ENCODE measurements at places on chromosomes 2 and 18.

- no peak for DNase-seq
Observed at GRCh38 chr2:47223980-47224379, 68.9 kb upstream of the STPG4 start.

DNA sequence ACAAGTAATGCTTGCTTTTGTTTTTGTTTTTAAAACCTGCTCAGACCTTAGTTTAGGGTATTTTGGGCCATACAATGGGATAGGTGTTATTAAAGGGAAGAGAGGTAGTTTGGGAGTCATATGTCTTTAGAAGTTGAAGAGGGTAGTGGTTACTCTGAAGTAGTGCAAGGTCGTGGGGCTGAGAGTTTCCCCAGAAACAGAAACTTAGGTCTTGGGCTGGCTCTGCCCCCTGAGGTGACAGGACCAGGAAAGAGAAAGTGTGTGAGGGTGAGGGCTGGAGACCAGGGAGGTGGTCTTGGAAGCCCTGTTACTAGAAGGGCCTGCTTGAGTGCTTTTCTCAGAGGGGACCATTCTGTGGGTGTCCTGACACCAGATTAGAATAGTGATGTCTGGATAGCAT is 500.5 kb upstream of the SPHKAP start:
- no peak for DNase-seq

DNA sequence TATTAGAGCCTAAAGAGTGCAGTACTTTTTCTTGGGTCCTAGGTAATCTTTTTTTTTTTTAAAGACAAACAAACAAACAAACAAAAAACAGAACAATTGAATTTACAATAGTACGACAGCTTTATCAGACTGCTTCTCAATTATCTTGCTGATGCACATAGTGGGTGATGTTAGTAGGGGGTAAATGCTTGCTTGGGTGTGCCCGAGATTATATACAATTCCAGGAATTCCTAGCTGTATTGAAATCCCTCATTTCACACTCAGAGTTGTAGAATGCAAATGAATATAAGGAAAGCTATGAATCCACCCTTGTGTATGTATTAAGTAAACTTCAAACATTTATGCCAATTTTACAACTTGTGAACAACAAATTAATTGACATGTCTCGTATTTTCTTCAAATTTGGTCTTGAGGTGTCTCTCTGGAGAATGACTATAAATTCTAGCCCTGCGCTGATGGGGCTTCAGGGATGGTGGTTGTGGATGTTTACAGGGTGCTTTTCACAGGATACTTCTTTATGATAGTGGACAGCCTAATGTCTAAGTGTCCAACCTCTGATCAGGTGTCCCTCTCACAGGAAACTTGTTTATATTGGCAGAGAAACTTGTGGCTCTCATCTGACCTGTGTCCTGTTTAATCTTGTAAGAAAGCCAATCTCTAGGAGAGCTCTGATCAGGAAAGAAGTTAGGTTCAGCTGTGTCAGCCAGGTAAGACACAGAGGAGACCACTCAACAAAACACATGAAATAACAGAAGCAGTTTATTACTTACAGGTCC is 61.9 kb upstream of the SLC39A10 start:
- DNase-seq, result no peak

- no peak for DNase-seq
Observed at GRCh38 chr2:158693476-158693875, 101.6 kb upstream of the DAPL1 start.

DNA sequence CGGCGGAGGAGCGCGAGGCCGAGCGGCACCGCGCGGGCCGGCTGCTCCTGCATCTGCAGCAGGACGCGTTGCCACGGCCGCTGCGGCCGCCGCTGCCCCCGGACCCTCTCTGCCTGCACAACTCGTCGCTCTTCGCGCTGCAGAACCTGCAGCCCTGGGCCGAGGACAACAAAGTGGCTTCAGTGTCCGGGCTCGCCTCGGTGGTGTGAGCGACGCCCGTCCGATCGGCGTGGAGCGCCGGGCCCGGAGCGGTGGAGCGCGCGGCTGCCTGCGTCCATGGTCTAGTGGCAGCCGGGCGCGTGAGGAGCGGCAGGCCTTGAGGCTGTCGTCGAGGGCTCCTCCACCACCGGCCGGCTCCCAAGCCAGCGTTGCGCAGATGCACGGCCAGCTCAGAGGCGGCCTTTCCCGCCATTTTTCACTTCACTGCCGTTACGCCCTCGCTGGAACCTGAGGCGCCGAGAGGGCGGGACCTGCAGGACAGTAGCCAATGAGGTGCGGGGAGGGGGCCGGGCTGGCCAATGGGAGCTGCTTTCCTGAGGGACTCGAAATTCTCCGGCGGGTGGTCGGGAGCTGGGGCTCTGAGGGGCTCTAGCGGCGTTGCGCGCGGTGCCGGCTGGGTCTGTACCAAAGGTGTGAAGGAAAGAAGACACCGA is 1.9 kb downstream of the TLX2 start:
- no peak for DNase-seq

GRCh38 chr2:183519371-183520056 is 395.3 kb downstream of the NUP35 start:
- DNase-seq, result peak; percentile 73

GRCh38 chr2:187985923-187986322 is 305.8 kb upstream of the GULP1 start:
- DNase-seq, result peak; percentile 6

DNA sequence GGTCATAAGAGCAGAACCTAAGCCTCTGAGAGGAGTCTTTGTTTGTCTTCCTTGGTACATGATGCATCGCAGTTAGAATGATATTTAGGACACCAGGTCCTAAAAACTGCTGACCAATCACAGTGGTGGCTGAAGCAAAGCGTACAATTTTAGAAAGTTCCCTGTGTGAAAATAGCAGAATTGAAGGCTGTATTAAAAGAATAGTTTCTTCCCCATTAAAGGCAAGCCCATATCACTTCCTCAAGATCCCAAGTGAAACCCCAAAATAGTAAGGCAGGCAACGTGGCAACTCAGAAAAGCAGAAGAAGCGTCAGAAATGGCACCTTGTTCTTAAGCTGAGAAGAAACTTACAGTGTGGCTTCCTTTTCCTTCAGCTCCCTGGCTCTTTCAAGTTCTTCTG is 154.8 kb upstream of the PGAP1 start:
- no peak for DNase-seq

DNA sequence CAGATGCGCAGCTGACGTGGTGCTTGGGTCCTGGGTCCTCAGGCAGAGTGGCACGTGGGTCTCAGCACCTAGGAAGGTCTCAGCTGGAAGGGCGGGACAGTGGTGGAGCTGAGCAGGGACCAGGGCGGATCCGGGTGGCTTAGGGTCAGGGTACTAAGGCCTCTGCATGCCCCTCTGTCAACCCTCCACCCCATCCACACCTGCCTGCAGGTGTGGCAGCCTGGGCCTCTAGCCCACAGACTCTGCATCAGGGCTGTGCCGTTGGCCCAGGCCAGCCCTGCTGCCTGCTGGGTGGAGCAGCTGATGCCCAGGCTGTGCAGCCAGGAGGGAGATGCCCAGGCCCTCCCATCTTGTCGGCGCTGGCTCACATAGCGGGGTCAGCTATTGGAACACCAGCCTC is 24.6 kb upstream of the OTOS start:
- no peak for DNase-seq

GRCh38 chr2:40367652-40368051 is 84.2 kb downstream of the SLC8A1 start:
- DNase-seq, result no peak

DNA sequence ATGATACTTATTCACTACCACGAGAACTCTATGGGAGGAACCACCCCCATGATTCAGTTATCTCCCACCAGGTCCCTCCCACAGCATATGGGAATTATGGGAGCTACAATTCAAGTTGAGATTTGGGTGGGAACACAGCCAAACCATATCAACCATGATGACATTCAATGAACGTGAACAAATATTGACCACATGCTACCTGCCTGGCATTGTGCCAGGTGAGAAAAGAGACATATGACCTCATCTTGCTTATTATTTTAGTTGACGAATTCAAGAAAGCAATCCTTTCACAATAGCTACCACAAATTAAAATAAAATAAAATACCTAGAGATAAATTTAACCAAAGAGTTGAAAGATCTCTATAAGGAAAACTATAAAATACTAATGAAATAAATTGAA is 286.5 kb upstream of the CRIM1 start:
- peak; percentile 4 for DNase-seq

DNA sequence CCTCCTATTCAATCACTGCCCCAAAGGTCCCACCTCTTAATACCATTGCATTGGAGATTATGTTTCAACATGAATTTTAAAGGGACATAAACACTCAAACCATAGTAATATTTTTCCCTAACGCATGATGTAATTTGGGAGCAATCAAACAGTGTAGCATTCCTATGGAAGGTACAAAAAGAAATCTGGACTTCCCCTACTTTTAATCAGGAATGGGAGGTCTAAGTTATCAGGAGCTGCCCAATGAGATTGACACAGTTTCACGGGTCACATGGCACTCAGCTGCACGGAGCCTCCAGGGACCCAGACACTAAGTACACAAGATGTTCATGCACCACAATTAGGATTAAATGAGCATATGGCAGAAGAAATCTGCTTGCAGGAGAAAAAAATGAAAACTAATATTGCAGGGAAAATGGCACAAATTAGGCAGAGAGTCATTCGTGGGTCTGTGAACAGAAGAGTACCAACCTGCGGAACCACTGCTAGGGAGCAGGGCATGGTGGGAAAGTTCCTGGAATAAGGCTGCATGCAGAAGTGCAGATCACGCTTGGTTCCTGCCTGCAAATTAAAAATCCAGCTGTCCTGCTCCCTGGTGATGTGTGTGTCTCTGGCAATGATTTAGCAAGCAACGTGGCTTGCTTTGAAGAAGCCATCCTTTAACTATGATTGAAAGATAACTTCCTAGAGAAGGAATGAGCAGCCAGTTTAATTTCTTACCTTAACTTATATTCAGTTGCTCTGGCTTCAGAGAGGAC is 326.6 kb upstream of the ID2 start:
- DNase-seq, result no peak

DNA sequence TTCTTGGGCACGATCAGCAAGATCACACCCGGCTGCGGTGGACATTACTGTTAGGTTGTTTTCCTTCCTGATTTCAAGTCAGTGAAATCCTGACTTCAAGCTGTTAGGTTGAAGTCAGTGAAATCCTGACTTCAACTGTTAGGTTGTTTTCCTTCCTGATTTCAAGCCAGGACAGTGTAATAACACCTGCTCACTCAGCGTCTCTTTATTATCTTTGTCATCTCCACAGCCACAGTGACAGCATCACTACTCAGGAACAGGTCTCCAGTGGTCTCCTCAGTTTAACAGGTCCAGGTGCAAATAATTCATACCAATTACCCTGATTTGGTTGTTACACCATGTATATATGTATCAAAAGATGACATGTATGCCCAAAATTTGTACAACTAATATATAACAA is 208.1 kb upstream of the REG3G start:
- DNase-seq, result peak; percentile 74

DNA sequence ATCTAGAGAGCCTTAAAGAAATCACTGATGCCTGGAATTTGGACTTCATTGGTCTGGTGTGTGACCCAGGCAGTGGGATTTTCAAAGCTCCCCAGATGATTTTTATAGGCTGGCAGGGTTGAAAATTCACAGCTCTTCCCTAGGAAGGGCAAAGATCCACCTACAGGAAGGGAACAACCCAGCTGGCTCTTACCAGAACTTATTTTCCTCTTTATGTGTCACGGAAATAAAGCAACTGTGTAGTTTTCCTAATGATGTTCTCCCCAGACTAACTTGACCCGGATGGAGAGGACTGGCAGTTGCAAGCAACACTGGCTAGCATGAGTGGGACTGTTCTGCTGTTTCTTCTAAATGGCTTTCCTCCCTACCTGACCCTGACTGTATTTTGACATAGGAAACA is 235.6 kb downstream of the ALPK2 start:
- no peak for DNase-seq

- peak; percentile 79 for DNase-seq
Observed at GRCh38 chr2:44291281-44292248, 16.3 kb downstream of the SLC3A1 start.

GRCh38 chr18:48931680-48932461 is 18.9 kb downstream of the SMAD7 start:
- DNase-seq, result no peak

- no peak for DNase-seq
Observed at GRCh38 chr2:83602753-83603152, 856.3 kb downstream of the SUCLG1 start.

- DNase-seq, result no peak
Observed at GRCh38 chr18:34467058-34467457, 242.3 kb upstream of the NOL4 start.

GRCh38 chr2:154696369-154696768 is 2.1 kb upstream of the KCNJ3 start:
- DNase-seq, result no peak

DNA sequence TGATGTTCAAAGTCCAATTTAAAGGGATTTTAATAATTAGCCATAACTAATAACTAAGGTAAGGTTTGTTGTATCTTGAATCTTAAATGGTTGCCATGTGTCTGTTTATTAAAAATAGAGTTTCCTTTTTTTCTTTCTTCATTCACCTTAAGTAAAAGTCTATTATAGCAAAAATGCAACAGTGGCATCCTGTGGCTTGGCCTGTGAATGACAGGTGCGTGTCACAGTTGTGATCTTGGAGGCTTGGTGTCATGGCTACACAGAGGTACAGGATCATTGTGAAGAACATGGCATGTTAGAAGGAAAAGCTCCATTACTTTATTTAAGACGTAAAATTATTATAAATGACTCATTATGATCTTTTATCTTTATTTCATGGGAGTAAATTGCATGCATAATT is 246.1 kb downstream of the BCL2 start:
- DNase-seq, result peak; percentile 13
